ENCODE measurements at places on chromosomes 11 and 22.
A peak's percentile ranks its signal among the peaks of the same experiment; 100 is the strongest.

GRCh38 chr11:70577948-70578347 is 179.6 kb downstream of the CTTN start:
- DNase-seq: no peak

DNA sequence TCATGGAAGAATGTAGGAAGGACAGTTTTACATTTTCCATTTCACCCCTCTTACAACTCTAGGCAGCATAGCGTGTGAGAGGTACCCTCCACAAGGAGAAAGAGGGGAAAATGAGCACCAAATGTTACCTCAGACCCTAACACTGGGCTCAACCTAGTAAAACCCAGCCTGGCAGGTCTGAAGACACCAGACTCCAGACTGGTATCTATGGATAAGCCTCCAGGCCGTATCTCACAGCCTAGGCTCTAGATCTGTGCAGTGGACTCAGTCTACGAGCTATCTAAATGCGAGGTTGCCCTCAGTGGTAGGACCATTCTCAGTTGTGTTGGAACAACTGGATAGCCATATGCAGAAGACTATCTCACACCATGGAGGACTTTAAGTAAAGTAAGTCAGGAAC is 10.5 kb downstream of the TRIM5 start:
- DNase-seq: no peak

- no peak for DNase-seq
These were observed 44.9 kb downstream of the WNT11 start for GRCh38 chr11:76161261-76161961.

DNA sequence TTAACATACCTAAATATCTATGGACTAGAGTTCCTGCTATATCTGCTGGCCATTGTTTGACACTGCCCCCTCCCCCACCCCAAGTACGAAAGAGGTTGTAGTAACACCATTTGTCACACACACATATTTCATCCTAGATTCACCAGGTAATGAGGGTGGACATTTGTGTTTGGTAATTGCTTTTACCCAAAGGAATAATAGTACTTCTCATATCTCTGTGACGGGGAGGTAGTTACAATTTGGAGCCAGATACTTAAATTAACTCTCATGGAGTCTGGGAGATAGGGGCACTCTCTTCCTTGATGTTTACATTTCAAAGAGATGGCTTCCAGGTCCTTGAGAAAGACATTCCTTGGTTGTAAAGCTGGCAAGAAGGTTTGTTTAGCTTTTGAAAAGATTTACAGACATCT is 38.7 kb downstream of the REXO2 start:
- no peak for DNase-seq

- DNase-seq: peak; percentile 76
These were observed 33.1 kb upstream of the SLC35C1 start for GRCh38 chr11:45771566-45772448.

GRCh38 chr11:94650756-94651155 is 83.6 kb downstream of the PIWIL4 start:
- no peak for DNase-seq

DNA sequence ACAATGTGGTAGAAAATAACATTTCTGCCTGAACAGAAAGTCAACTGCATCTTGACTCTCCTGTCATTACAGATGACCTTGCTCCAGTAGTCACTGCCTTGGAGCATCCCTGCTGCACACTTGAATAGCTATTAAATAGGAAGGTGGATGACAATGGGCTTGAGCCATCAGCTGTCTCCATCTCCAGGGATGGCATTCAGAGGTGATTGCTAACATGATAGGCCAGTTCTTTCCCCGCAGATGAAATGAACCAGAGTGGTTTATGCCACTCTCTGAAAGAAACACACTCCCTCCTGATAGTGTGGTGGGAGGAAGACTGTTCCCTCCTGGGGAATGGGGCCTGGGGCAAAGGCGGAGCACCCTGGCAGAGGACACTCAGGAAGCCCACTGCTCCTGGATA is 57.1 kb upstream of the OLFML1 start:
- no peak for DNase-seq

- DNase-seq: no peak
These were observed 3.0 kb downstream of the OR8D1 start for GRCh38 chr11:124310721-124311120.

DNA sequence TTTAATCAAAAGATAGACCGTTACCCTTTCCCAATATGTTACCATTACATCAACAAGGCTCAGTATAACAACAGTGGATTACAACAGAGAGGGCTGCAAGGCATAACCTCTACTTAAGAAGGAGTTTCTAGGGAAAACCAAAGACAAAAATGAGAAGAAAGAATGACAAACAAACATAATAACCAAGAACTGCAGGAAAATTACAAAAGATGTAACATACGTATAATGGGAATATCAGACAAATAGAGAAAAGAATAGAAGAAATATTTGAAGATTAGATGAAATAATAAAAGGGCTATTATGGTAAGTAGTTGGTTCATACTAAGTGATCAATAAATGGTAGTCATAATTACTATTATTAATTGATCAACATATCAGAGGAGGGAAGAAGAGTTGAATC is 39.1 kb downstream of the SPON1 start:
- DNase-seq: no peak

GRCh38 chr22:41974691-41975290 is 5.5 kb downstream of the SEPTIN3 start:
- DNase-seq: peak; percentile 84

DNA sequence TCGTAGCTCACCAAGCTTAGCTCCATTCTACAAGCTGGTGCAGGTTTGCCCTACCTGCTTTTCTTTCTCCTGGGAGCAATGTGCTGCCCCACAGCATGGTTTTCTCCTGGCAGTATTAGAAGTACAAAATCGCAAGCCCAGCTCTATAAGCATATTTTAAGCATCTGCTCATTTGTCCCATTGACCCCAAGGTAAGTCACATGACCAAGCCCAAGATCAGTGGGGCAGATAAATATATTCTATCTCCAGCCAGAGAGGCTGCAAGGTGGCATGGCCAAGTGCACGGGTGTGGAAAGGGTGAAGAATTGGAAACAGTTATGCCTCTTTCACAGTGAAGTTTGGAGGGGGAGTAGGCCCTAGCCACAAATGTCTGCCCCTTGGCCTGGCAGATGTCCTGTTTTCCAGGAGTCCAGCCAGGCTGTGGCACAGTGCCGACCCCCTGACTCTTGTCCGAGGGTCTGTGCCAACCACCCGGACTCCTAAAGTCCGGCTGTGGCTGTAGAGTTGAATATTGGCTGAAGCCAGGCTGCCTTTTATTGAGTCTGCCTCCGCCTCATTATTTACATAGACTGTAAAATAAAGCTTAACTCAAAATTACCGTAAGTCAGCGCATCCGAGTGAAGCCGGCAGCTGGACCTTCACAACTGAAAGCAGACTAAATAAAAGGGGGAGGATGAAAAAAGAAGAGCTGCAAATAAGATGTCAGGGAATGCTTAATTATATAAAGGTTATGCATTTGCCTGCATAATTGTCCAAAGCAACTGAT is 165.7 kb downstream of the COMMD9 start:
- DNase-seq: no peak

Data from trophoblast cell (in vitro differentiated cells and primary cell).